Colonic mucosa (tissue), 4 donors: ENCODE measurements at places on chromosomes 6 and 20.

DNA sequence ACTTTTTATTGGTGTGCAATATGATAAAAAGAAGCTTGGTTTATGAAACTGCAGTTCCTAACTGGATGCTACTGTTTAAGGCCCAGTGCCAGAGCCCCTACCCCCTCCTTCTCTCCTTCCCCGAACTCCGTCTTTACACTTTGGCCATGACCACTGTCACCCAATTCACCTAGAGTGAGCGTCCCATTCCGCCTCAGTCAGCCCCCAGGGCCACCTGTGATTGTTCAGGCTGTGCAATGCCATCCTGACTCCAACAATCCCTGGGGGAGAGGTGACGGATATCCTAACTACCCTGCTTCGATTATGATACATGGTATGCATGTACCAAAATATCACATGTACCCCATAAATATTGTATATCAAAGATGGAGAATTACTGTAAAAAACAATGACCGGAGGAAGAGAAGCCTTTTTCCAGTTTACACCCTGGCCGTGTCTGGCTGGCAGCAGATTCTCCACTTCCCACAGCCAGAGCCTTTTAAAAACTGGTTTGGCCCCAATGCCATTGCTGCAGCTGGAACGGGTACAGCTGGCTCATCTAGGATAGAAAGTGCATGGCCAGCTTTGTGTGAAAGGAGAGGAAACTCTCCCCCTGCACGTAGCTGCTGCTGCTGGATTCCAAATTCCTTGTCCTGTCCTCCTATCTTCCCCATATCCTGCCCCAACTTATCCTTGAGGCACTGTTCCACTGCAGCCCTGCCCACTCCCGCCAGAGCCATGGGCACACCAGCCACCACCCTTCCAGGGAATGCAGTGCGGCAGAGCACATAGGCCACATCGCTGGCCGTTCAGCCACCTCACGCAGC lies 99.7 kb downstream of the JPH2 start:
- no peak for DNase-seq

- DNase-seq = no peak
These were observed 50.0 kb downstream of the CDKAL1 start for GRCh38 chr6:20584100-20584731.

GRCh38 chr6:39956936-39957335 lies 22.7 kb upstream of the MOCS1 start:
- no peak for DNase-seq

DNA sequence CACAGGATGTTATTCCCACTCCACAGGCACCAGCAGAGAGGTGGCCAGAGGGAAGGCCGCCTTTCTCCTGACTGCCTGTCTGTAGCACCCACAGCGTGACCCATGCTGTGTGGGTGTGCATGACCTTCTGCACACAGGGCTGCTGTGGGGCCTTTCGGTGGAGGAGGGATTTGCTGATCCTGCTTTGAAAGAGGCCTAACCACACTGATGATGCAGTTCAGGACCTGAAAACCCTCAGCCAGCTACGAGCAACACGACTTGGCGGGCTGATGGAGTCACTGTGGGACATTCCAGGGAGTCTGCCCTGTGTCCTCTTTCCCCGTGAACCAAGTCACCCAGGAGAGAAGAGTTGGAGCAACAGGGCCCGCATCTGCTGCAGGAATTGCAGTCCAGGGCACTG lies 49.1 kb downstream of the SYTL3 start:
- DNase-seq = no peak

- DNase-seq = no peak
These were observed 77.1 kb downstream of the CYP39A1 start for GRCh38 chr6:46575530-46575929.

- DNase-seq = no peak
These were observed 18.4 kb upstream of the FAM209A start for GRCh38 chr20:56506103-56506502.

GRCh38 chr20:34018166-34018565 lies 24.5 kb downstream of the RALY start:
- no peak for DNase-seq

- DNase-seq = no peak
These were observed 15.0 kb downstream of the RAB23 start for GRCh38 chr6:57207141-57207540.

DNA sequence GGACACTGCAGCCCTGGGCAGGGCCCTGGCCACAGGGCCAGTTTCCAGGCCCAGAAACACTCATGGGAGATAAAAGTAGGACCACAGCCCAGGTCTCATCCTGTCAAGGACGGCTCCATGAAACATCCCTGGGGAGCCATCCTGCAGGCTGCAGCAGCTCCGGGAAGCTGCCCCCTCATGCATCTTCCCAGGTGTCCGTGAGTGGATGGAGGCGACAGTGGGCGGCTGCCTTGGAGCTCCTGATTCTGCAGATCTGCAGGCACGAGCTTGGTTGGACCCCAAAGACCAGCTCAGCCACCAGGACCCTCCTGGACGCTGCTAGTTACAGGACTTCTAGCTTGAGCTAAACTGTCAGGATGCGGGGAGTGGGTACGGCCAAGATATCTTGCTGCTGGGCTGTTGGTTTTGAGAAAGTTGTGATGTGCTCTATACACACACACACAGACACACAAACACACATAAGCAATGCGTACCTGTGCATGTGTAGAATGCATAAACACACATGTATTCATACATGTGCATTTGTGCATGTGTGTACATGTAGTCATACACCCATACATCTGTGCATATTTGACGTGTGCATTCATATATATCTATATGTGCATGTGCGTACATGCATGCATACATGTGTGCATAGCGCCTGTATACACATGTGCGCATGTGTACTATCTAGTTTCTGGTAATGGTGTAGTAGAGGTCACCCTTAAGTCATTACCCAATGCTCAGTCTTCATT lies 297.8 kb downstream of the TAF4 start:
- DNase-seq = no peak

DNA sequence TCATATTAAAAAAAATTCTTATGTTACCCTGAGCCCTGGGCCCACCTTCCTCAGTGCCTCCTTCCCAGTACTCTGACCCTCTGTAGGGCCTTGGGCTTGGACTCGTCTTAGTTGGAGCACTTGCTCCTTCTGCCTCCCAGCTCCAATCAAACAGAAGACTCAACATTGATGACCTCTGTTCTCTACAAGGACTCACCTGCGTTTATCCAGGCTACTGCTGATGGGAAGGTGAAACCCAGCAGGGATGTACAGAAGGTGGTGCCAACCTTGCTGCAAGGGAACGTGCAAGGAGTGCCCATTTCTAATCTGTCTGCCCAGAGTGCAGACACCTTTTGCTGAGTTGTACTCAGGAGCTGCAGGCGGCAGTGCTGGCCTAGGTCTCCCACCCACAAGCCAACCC lies 38.9 kb downstream of the FYN start:
- DNase-seq = no peak

DNA sequence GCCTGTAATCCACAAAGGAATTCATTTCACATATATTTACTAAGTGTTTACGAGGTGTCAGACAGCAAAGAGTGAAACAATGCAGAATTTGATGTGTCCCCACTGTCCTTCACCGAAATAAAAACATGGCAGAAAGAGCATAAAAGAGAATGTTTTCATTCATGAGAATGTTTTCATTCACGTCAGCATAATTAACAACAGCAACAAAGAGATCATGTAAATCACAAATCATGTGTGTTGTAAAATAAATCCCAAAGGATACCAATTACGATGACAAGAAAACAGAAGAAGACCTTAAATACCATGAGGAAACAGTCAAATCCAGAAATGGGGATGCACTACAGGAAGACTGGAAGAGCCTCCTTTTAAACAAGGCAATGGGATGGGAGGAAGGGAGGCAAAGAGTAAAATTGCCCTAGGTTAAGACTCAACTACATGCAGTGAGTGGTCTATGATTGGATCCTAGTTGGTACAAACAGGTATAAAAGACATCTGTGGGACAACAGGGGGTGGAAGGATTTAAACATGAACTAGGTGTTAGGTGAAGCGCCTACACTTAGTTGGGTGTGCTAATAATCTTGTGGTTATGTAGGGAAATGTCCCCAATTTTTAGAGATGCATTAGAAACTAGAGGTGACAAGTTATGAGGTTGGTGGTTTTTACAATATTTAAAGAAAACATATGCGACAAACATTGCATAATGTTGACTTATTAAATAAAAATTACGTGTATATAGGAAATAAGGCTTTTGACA lies 1.5 kb downstream of the ZSCAN31 start:
- DNase-seq = no peak

DNA sequence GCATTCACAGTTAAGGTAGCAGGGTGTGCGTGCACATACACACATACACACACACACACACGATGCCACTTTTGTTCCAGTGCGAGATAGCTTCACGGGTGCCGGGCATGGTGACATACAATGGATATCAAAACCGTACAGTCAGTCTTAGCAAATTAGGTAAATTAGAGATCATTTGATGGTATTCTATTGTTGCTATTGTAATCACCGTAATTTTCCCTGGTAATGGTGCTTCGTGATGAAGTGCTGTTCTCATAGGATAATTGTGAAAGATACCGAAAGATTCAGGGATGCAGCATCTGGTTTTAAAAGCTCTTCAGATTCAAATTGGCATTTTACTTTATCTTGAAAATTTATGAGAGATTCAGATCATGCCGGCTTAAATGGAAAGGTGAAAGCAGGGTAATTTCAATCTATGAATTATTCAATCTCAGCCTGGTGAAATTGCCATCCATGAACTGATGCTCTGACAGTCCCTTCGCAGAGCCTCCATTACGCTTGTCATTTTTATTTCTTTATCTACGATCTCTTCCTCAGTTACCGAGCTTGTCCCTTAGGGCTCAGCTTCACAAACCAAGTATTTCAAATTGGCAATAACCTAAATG lies 71.3 kb upstream of the SOX4 start:
- no peak for DNase-seq

DNA sequence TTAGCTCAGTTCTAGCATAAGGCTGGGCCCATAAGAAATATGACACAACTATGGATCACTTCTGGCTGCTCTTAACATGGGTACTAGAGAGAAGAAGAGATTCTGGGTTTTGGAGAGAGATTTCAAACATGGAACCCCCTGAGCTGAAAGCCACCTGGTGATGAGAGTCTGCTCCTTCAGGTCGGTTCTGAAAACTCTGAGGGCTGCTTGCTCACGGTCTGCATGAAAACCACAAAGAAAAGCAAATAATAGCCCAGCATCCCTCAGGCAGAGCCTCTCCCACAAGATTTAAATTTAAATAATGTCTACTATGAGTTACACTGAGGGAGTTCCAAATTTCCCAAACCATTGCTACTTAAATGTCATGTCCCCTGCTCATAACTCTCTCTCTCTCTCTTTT lies 301.5 kb downstream of the BMP7 start:
- DNase-seq = no peak

GRCh38 chr6:148436466-148436865 lies 93.8 kb downstream of the SASH1 start:
- no peak for DNase-seq

GRCh38 chr6:87583822-87584221 lies 6.0 kb downstream of the RARS2 start:
- DNase-seq = no peak

GRCh38 chr20:32544260-32544722 lies 40.8 kb downstream of the NOL4L start:
- DNase-seq = no peak

GRCh38 chr20:47146686-47147085 lies 209.8 kb downstream of the ZMYND8 start:
- no peak for DNase-seq

DNA sequence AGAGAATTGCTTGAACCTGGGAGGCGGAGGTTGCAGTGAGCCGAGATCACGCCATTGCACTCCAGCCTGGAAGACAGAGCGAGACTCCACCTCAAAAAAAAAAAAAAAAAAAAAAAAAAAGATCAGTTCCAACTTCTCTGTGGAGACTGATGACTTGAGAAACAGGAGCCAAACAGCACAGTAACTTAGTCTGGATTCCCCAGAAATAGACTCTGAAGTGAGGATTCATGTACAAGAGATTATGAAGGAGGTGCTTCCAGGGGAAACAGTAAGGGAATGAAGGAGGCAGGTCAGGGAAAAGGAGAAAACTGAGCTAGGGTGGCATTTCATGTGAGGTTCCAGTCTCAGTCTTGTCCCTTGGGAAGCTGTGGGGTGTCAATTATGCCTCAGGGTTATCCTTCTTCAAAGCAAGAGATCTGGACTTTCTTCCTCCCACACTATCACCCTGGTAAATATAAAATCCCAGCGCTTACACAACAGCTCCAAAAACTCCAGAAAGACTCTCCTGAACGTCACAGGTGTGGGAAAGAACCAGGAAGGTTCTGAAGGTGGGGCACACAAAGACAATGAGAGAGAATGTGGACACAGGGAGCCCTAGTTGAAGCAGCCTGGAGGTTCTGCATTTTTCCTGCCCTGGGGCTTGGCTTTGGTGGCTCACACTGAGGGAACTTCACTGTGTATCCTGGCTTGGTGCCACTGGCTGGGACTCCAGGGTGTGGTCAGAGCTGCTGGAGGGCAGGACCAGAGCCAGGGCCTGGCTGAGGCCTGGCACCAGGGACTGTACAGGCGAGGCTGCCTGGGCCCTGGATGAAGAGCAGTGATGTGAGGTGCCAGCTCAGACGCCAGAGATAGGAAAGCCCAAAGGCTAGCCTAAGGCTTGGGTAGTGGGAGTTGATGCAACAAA lies 46.8 kb downstream of the PCNA start:
- peak; percentile 96 for DNase-seq

- no peak for DNase-seq
These were observed 21.9 kb downstream of the RIMS1 start for GRCh38 chr6:71908162-71908765.

DNA sequence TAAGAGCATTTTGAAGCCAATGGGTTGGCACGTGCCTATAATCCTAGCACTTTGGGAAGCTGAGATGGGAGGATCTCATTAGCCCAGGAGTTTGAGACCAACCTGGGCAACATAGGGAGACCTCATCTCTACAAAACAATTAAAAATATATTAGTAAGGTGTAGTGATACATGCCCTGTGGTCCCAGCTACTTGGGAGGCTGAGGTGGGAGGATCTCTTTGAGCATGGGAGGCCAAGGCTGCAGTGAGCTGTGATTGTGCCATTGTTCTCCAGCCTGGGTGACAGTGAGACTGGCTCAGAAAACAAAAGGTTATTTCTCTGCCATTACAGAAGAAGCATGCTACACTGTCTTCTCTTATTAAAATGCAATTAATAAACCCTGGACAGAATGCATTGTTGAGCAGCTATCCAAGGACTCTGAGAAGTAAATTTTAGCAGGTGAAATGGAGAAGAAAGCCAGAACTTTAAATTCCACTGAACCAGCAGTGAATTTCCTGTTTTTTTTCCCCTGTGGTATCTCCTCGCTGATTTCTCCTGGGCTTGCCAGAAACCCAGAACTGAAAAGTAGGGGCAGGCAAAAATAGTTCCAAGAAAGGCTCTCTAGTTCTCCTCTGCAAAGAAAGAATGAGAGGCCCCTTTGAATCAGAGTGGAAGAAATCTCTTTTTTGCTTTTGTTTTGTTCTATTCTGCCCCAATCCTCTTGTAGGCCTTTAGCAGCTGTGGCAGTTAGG lies 8.4 kb downstream of the AMD1 start:
- no peak for DNase-seq

- DNase-seq = no peak
These were observed 522.0 kb upstream of the GJE1 start for GRCh38 chr6:141610741-141611140.

- DNase-seq = no peak
These were observed 462.7 kb upstream of the CDH4 start for GRCh38 chr20:60789399-60789798.

- DNase-seq = no peak
These were observed 46.7 kb upstream of the TTPAL start for GRCh38 chr20:44429017-44429339.

- no peak for DNase-seq
These were observed 575.3 kb downstream of the FRK start for GRCh38 chr6:115485400-115485799.
